Left ventricle myocardium inferior (tissue), 1 donor: ENCODE measurements at places on chromosomes 2 and 18. TPM values are rescaled to one million over a fixed set of nuclear protein-coding genes. Genes with fewer than 3 reads are reported as not detected.

Gene MYO3B
- total RNA-seq = 0.05 TPM

DNA sequence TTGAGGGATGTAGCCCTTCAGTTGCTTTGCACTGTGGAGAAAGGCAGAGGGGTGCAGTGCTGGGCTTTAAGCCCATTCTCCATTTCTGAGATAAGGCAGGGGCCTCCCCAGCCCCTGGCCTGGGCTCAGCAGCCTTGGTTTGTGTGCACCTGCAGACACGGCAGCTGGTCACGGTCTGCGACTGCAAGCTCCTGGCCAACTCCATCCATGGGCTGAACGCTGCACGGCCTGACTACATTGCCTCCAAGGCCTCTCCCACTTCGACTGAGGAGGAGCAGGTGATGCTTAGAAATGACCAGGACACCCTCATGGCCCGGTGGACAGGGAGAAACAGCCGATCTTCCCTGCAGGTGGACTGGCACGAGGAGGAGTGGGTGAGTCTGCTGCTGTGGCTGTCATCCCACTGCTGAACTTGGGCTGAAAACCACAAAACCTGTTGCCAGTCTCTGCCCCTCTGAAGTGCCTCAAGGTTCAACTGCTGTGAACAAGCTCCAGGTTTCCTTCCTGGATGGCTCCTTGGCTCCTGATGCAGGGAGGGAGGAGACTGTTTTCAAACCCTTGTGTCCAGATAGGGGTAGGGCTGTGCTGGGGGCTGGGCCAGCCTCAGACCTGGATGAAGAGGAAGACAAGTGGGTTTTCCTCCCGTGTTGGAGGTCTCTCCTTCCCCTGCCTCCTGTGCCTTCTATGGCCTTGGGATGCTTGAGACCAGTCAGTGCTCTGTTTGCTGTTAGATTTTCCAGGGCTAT lies 54.0 kb downstream of the COA5 start:
- DNase-seq = no peak
- peaks cover 67% of the 10 kb centered on the region for H3K36me3 ChIP-seq
- no peak overlapping the region for H3K4me3 ChIP-seq
- no peaks in the 10 kb centered on the region for H3K27me3 ChIP-seq
- H3K27ac ChIP-seq = peak overlapping the region; percentile 43

DNA sequence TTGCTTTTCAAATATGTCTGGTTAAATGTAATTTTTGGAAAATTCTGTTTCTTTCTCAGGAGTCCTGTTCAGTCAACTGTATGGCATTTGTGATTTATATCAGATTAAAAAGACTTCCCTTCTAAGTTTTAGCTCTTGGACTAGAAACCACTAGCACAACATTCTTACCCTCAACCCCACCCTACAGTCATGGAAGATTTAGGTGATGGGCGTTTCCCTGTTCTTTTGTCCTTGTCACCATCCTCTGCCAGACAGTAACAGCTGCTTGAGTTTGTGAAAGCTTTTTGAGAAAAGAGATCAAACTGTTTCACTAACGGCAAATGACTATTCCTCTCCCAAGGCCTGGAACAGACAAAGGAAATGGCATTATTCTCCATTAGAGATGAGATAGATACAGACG lies 31.8 kb downstream of the SERPINB5 start:
- no peaks in the 10 kb centered on the region for H3K36me3 ChIP-seq
- H3K27me3 ChIP-seq = peaks cover 50% of the 10 kb centered on the region
- H3K4me3 ChIP-seq = no peak overlapping the region
- H3K27ac ChIP-seq = no peak overlapping the region

DNA sequence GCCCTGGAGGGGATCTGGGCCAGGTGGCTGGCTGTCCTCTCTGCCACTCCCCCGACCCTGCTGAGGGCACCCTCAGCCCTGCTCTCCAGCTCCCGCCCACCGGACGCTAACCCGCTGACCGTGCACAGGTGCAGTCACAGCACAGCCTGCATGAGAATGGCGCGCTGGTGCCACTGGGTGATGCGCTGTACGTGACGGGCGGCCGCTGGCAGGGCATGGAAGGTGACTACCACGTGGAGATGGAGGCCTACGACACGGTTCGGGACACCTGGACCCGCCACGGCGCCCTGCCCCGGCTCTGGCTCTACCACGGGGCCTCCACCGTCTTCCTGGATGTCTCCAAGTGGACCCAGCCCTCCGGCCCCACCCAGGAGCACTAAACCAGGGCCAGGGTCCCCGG lies 8.1 kb upstream of the ERFE start:
- H3K27ac ChIP-seq = no peak overlapping the region
- DNase-seq = no peak
- no peaks in the 10 kb centered on the region for H3K27me3 ChIP-seq
- no peaks in the 10 kb centered on the region for H3K4me1 ChIP-seq
- peaks cover 2% of the 10 kb centered on the region for H3K36me3 ChIP-seq

DNA sequence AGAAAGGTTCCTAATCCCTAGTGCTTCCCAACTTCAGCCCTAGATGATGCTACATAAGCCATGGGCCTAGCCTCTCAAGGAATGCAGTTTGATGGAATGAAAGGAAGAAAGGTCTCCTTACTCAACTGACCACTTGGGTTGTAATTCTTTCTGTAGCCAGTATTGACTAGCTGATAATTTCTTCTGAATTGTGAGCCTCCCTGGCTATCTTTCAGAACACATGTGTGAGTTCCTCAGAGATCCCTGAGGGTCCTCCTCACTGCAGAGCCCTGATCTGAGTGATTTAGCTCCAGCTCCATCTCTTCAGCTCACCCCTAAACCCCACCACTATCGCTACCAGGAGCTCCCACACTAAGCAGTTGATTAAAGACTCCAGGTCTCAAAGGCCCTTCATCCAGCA lies 31.5 kb downstream of the CFAP210 start:
- H3K36me3 ChIP-seq = no peaks in the 10 kb centered on the region
- H3K27me3 ChIP-seq = no peaks in the 10 kb centered on the region
- no peak overlapping the region for H3K27ac ChIP-seq
- DNase-seq = no peak
